ENCODE measurements at places on chromosomes 12 and 14.

- no peak for DNase-seq
Observed at GRCh38 chr14:103496776-103497175, 25.9 kb downstream of the CKB start.

DNA sequence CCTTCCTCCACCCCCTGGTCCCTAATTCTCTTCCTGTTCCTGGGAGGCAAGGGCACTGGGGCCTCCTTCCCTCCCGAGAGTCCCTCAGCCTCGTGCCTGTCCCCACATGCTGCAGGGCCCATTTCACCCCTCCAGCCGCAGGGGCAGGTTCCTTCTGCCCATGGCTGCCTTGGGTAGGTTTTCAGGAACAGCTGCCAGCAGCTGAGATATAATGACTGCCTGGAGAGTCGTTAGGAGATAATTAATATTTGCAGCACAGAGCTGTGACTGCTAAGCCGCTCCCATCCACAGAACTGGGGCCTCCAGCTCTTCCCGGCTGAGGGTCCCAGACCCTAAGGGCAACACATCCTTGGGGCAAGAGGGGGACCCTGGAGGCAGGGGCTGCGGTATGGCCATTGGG is 211.9 kb upstream of the LHX5 start:
- DNase-seq = no peak

DNA sequence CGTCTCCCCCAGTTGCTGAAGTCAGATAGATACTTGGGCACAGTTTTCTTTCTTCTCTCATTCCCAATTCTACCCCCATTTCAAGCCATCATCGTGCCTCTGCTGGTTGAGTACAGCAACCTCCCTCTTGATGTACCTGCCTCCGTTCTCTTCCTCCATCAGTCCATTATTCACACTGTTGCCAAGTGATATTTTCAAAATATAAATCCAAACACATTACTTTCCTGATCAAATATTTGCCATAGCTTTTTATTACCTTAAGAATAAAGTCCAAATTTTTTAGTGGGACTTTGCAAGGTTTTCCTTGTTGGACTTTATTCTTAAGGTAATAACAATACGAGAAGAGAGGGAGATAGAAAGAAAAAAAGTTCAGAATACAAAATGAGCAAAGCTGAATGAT is 18.6 kb upstream of the SSPN start:
- no peak for DNase-seq

GRCh38 chr12:11863478-11863906 is 207.2 kb upstream of the BCL2L14 start:
- no peak for DNase-seq

DNA sequence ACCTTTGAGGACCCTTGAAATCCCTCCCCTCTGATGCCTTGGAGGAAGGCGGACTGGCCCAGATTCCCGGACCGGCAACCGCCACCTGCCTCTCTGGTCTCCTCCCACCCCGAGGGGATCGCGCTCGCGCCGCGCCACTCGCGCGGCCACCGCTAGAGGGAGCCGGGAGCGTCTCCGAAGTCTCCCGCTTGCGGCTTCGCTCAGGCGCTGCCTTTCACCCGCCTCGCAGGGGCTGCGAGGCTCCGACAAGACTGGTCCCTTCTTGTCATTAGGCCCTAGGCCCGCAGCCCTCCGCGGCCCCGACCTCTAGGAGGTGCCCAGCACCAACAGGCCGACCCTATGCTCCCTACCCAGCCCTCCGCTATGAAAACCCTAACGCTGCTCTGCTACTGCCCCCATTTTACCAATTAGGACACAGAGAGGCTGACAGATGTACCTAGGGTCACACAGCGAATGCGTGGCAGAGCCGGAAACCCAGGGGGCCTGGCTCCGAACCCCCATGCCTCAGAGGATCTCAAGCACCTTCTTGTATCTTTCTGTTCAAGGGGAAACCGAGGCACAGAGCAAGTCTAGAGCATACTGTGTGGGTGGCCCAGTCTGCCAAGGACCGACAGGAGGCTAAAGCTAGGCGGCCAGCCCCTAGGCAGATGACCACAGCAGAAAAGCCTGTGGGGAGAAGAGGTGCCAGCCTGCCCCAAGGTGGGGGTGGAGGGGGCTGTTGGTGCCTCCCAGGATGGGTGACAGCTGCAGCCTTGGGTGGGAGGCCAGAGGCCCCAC is 21.4 kb upstream of the VSX2 start:
- DNase-seq = no peak

- no peak for DNase-seq
Observed at GRCh38 chr12:45224311-45224710, 8.4 kb downstream of the ANO6 start.

GRCh38 chr14:95196826-95197545 is 39.7 kb upstream of the DICER1 start:
- no peak for DNase-seq

GRCh38 chr12:3042826-3043225 is 34.4 kb upstream of the TSPAN9 start:
- no peak for DNase-seq

DNA sequence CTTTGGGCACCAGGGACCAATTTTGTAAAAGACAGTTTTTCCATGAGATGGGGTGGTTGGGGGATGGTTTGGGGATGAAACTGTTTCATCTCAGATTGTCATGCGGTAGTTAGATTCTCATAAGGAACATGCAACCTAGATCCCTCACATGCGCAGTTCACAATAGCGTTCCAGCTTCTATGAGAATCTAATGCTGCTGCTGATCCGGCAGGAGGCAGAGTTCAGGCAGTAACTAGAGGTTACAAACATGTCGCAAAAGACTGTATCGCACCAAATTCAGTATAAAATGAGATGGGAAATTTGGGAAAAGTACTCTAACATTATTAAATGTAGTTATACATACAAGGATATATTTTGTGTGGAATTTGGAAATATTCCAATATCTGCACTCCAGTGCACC is 213.2 kb upstream of the LRFN5 start:
- DNase-seq = no peak

DNA sequence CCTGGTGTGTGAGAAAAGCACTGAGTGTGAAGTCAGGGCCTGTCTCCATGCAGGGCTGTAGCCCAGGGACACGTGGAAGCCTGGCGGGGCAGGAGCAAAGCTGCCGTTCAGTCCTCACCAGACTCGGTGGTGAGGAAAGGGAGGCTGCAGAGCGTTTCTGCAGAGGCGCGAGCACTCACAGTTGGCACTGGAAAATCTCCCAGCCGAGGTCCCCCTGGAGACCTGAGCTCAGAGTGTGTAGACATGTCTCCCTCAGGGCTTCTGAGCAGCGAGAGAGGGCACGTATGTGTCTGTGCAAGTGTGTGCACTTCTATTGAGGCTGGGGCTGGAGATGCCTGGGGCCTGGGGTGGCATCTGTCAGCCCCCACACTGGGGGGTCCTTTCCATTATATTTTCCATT is 11.0 kb upstream of the HHIPL1 start:
- no peak for DNase-seq

DNA sequence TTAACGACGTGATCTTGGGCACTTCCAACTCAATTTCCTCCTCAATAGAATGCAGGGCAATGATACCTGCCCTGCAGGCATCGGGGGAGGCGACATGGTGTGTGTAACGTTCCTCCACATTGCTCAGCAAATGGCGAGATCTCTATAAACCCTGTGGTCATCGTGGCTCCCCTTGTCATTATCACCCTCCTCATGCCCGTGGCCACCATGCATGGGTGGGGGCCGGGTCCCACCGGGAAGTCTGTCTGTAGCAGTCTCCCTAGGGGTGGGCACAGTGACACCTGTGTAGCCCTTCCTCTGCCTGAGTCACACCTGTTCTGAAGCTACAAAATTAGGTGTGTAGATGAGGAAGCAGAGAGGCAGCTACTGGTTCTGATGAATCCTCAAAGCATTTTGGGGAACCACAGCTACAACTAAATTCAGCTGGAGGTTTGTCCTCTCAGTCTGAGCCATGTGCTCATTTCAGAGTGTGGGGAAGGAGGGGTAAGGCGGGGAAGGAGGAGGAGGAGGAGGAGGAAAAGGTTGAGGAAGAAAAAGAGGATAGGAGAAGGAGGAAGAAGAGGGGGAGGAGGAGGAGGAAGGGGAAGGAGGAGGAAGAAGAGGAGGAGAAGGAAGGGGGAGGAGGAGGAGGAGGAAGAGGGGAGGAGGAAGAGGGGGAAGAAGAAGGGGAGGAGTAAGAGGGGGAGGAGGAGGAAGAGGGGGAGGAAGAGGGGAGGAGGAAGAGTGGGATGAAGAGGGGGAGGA is 11.0 kb upstream of the CACNA2D4 start:
- DNase-seq = no peak

DNA sequence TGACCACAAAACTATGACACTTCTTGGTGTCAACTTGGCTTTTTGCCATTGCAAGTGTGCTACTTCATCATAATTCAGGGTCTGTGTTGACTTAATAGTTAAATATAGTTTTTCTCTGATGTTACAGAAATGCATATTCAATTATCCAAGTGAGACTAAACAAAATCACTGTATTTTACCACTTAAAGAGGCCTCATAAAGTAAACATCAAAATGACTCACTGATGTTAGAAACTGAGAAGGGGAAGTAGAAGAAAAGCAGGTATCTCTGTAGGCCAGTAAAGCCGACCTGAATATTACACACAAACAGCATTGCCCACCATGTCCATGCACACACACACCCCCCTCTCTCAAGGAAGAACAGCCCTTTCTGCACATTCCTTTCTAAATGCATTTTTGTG is 55.4 kb downstream of the RPAP3 start:
- DNase-seq = no peak

DNA sequence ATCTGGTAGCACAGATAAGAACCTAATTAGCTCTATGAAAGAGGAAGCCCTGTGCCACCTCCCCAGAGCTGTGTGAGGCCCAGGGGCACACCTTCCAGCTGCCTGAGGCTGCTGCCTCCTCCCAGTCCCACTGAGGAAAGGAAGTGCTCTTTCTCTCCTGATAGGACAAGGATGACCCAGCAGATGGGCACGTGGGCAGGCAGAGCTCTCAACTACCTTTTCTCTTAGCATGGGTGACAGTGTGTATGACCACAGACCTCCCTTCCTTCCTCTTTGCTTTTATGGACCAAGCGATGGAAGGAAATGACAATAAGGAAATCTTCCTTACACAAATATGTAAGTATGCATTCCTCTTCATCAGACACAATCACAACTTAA is 127.6 kb upstream of the AMIGO2 start:
- no peak for DNase-seq

DNA sequence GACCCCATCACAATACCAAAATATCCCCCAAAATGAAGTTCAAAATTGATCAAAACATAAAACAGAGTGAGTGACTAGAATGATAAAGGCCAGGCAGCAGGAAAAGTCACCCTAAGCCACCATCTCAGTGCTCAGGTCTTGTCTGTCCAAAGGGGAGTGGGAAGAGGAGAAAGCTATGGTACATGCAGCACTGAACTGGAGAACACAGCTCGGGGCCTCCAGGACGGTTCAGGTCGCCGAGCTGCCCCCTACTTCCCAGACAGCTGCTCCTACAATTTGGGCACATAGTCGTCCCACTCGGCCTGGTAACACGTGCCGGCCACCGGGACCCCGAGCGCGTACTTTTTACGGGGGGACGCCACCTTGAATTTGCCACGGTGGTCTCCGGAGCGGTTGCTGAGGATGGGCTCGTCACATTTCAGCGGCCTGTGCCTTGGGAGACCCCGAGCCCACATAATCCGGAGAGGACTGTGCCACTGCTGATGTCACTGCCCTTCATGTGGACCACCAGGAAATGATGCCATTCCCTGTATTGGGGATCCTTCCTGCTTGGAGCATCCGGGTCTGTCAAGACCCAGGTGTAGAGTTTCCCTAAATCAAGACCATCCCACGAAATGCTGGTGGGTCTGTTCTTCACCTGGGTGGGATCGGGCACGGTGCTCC is 31.6 kb downstream of the AK7 start:
- no peak for DNase-seq

DNA sequence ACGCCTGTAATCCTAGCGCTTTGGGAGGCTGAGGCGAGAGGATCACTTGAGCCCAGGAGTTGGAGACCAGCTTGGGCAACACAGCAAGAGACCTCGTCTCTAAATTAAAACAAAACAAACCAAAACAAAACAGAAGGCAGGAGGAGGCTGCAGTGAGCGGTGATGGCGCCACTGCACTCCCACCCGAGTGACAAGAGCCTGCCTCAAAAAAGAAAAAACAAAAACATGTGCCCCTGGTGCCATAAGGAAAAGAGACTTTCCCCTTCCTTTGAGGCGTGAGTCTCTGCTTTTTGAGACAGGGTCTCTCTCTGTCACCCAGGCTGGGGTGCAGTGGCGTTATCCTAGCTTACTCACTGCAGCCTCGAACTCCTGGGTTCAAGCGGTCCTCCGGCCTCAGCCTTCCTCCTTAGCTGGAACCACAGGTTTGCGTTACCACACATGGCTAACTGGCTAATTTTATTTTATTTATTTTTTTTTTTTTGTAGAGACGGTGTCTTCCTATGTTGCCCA is 9.0 kb upstream of the EAPP start:
- DNase-seq = no peak

GRCh38 chr14:74685056-74685455 is 27.8 kb downstream of the AREL1 start:
- DNase-seq = no peak

- no peak for DNase-seq
Observed at GRCh38 chr14:52023518-52023917, 34.2 kb downstream of the RTRAF start.
